Fibroblast of the aortic adventitia (primary cell): ENCODE measurements at places on chromosomes 12 and 14.

DNA sequence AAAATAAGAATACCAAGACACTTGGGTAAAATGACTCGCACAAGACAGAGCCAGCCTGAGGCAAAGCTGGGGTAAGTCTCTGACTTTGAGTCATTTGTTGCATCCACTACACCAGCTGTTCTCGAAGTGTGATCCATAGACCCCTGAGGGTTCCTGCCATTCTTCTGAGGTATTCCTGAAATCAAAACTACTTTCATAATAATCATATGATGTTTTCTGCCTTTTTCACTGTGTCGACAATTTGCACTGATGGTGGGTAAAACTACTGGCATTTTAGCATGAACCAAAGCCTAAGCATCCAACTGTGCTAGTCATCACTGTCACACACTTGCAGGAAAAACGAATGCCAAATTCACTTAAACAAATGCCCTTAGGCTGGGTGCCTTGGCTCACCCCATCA lies 135.5 kb upstream of the FUT8 start:
- no peak for DNase-seq

DNA sequence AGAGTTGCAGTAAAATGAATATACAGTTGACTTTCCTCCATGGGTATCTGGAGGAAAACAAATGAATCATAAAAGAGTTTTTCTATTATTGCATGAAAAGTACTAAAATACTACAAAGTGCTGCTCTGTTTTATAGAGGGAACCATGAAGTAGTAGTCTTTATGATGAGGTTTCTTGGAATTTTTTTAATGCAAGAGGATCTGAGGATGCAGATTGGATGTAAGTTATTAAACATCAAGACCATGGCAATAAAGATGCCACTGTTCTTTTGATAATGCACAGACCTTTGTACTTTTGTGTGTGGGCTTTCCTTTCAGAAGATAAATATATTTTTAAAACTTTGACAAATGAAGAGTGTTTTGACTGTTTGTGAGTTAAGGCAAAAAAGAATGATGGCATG lies 87.5 kb downstream of the DACT1 start:
- no peak for DNase-seq

DNA sequence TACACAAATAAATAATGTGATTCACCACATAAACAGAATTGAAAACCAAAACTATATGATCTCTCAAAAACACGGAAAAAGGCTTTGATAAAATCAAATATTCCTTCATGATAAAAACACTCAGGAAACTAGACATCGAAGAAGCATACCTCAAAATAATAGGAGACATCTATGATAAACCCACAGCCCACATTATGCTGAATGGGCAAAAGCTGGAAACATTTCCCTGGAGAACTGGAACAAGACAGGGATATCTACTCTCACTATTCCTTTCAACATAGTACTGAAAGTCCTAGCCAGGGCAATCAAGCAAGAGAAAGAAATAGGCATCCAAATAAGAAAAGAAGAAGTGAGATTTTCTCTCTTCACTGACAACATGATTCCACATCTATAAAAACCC lies 371.5 kb upstream of the ATXN7L3B start:
- no peak for DNase-seq

DNA sequence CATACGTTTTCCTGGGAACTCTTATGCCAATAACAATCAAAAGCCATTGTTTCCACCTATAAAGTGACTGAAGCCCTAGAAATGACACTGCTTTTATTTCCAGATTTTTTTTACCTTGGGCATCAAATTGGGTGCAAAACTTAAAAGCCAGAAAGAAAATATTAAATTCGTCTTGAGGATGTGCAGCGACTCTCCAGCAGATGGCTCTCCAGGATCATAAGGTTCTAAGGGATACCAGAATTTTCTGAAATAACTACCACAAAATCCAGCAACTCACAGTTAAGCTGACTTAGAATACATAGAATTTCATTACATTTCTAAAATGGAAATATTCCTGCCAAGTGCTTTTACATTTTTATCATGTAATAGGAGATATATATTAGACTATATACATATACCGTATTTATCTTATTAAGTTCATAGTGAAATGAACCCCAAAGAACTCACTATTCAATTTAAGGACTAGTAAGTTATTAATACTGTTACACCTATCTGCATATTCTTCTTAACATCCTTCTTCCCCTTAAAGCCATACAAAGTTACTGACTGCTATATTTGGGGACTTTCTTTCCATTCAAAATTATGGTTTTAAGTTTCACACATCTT lies 44.0 kb downstream of the ARMH4 start:
- DNase-seq, result peak; percentile 87

DNA sequence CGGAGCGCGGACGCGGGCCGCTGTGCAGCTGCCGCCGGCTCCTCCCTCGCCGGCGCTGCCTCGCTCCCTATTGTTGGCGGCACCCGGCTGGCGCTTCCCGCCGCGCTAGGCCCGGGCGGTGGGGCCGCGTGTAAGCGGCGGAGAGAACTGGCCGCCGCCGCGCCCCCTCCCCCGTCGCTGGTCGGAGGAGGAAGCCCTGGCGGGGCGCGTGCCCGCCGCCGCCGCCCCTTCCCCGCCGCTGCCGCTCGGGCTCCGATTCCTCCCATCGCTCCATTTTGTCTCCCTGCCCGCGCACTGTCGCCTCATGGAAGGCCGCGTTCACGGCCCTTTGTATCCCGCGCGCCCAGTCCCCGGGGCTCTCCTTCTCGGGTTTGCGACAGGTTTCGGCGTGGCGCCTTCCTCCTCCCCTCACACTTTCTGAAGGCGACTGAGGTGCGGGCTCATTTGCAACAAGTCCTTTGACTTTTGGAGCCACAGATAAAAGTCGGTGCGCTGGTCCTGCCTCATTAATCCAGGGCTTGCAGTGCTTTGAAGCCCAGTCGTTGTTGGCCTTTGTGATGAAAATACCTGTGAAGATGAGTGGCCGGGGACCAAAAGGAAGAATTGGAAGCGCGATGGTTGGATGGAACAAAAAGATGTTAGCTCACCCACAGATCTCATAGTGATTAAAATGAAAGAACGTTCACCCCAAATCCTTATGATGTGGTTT lies 707 bp downstream of the CPSF6 start:
- DNase-seq, result peak; percentile 15

- DNase-seq, result no peak
These were observed 550.8 kb upstream of the TMEM132C start for GRCh38 chr12:127716166-127716565.

DNA sequence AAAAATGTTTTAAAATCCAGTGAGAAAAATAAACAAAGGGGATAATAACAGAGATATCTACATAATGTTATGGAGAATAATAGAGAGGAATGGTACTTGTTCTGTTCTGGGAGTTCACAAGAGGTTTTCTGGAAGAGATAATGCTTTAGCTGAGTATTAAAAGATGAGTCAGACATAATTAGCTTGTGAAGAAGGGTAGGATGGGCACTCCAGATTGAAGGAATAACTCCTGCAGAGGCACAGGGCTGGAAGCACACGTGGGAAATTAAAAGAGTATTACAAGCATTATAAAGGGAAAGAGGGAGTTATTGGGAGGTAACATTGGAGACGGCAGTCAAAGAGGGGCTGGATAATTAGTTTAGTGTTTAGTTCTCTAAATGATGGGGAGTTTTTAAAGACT lies 124.9 kb upstream of the BTG1 start:
- no peak for DNase-seq

GRCh38 chr12:51851413-51852124 lies 3.1 kb upstream of the FIGNL2 start:
- no peak for DNase-seq

GRCh38 chr14:92549105-92549858 lies 35.7 kb downstream of the RIN3 start:
- DNase-seq, result no peak

DNA sequence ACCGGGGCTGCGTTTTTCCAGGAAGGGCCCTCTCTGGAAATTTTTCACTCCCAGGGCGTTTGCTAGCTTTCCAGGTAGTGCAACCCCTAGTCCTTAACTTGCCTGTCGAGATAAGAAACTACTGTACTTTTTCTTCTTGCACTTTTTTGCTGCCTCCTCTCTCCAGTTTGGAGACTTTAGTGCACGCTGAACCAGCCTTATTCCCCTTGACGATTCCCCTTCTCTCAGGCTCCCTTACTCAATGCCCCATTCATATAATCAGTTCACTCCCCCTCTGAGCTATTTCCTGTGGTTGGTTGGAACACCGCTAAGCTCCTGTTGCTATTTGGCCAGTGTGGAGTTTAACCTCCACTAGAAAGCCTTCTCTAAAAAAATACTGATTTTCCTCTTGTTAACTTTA lies 682 bp downstream of the CREBL2 start:
- DNase-seq, result peak; percentile 71

GRCh38 chr14:27566843-27567382 lies 969.1 kb upstream of the NOVA1 start:
- no peak for DNase-seq

GRCh38 chr14:98877065-98877464 lies 394.9 kb downstream of the BCL11B start:
- DNase-seq, result no peak

GRCh38 chr12:48013287-48013686 lies 9.0 kb upstream of the COL2A1 start:
- no peak for DNase-seq

DNA sequence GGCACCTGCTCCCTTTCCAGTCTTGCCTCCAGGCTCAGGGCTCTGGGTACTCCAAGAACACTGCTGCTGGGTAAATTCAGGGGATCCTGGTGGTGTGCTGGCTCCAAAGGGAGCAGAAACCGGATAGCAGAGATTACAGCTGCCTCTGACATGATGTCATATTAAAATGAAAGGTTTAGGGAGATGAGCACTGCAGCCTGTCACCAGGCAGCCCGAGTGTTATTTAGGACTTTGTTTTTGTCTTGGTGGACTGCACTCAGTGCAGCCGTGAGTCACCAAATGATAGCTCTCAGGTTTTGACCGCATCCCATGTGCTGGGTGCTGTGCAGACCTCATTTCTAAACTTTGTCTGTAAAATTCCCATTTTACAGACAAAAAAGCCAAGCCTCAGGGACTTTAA lies 266.0 kb upstream of the CRY1 start:
- no peak for DNase-seq

DNA sequence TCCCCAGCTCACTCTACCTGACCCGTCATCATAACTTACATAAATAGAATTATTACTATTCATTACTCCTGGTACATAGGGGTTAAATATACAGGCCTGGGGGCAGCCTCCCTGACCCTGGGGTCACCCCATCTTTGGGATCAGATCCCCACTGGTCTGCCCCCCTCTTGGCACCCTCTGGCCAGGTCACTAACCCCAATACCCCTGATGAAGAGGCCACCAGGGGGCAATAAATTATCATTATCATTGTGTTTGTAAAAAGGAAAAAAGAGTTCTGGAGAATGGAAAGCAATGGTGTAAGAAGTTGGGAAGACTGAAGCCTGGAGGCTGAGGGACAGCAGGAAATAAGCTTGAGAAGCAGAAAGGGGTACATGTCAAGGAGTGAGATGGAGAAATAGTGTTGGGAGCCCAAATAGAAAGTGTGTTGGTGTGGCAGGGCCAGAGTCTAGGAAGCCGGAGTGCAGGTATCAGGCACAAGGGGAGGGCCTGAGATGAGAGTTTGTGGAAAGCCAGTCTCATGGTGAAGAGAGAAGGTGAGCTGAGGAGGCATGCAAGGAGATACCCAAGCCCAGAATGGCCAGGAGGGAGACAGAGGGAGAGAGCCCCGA lies 6.1 kb upstream of the AAAS start:
- DNase-seq, result peak; percentile 33

GRCh38 chr12:110917961-110918360 lies 2.4 kb downstream of the MYL2 start:
- DNase-seq, result no peak

GRCh38 chr12:104498211-104498801 lies 41.6 kb downstream of the CHST11 start:
- no peak for DNase-seq

- DNase-seq, result peak; percentile 22
These were observed 17.1 kb downstream of the BCAT1 start for GRCh38 chr12:24931666-24932405.

- peak; percentile 36 for DNase-seq
These were observed 297.2 kb downstream of the FBXL14 start for GRCh38 chr12:1297206-1297605.

GRCh38 chr12:50024805-50025186 lies 498 bp downstream of the RACGAP1 start:
- no peak for DNase-seq

DNA sequence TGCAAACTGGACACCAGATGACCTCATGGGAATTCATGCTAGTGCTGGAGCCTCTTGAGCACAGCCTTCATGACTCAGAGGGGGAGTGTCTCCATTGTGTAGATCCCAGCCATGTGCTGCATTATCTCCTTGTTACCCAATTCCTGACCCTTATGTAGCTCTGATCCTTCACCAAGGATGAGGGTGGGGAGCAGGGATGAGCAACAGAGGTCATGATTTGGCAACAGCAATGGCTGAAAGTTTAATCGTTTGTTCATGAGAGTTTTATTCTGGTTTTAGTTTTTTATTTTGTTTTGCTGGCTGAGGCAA lies 9.5 kb upstream of the BDKRB1 start:
- peak; percentile 98 for DNase-seq

GRCh38 chr12:9957834-9958233 lies 13.4 kb upstream of the CLEC12A start:
- no peak for DNase-seq

- no peak for DNase-seq
These were observed 35.6 kb upstream of the UBC start for GRCh38 chr12:124949779-124950728.

- no peak for DNase-seq
These were observed 59.3 kb upstream of the SLC24A4 start for GRCh38 chr14:92263681-92264080.

DNA sequence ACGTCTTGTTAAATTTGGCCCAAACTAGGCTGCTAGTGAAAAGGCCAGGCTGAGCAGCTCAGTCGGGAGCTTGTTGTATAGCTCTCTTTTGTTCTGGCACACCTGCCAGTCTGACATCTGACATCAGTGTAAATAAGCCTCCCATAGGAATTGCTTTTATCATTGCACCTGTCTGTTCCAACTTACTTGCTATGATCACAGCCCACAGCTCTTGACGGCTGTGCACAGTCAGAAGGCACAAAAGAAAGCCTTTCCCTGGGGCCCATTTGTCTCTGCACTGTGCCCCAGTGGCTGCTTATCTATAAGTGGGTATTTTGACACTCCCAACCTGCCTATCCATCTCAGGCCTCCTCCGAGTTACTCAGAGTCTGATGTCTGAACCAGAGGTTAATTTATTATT lies 324.5 kb downstream of the NUAK1 start:
- DNase-seq, result no peak

GRCh38 chr12:41076114-41076513 lies 112.0 kb upstream of the PDZRN4 start:
- no peak for DNase-seq
